ENCODE measurements at places on chromosomes 12 and 14.

DNA sequence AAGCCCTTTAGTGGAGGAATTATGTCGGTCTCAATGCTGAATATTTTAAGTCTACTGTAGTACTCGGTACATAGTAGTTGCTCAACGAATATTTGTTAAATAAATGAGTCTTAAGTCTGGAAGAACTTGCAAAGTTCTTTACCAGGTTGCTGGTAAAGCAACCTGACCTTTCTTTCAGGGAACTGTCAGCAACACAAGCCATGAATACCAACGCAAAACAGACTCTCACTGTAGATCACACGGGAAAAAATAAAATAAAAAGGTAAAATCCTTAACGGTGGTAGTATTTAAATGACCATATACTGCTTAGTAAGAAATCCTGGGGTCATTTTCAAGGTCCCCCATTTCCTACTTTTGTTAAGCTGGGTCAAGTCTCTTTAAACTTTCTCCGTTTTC, 447 bp upstream of the NUBPL start:
- no peak for DNase-seq

DNA sequence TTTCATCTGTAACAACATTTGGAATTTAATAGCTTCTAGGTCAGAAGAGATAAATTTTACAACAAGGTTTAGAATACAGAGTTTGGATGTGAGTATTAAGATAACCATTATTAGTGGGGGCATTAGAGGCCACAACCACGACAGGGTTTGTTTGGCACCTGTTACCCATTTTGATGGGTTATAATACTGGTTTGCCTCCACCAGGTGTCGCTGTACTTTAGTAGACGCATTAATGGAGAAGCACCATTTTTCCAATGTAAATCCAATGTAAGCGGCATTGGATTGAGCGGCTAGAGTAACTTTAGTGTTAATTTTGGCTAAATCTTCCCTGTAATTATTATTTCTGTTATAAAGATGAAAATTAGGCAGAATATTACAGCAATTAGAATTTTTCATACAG, 136.2 kb downstream of the SLCO1B3 start:
- DNase-seq: no peak

- DNase-seq: no peak
Measured at GRCh38 chr12:91267039-91267438, 84.4 kb upstream of the DCN start.

DNA sequence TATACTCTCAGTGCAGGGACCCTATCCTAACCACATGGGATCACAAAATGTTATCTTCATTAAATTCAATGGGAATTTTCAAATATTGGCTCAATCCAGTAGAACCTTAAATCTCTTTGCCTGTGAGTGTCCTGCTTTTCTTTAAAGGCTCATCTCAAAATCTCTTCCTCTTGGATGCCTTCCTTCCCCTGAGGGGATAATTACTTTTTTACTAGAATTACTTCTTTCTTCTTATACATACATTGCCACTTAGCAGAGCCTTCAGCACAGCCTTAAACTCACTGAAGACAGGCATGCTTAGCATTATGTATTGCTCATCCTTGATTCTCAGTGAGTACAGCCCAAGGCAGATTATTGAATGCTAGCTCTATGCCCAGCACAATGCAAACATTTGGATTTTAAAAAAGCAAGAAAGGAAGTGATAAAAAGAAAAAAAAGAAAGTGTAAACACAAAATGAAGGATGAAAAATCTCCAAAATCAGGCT, 1918.0 kb upstream of the FLRT2 start:
- no peak for DNase-seq

DNA sequence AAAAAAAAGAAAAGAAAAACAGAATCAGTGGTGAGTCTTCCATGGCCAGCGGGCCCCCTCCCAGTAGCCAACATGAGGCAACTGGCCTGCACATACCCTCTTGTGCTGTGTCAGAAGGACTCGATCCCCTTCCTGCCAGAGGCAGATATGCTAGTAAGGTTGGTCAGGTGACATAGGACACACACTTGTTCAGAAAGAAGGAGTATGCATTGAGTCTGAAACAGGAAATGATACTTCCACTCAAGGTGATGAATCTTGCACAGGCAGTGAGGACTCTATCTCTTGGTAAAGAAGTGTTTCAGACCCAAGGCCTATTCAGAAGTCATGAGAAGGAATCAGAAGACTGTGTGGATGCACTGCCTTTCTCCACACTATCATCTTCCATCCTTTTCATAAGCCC, 269.7 kb upstream of the FAR2 start:
- DNase-seq: no peak

Measured in brain (organoid and tissue), 16 donors.